ENCODE measurements at places on chromosomes 6 and 20.

- DNase-seq: no peak
These were observed 5.0 kb downstream of the BCL2L1 start for GRCh38 chr20:31717478-31718201.

DNA sequence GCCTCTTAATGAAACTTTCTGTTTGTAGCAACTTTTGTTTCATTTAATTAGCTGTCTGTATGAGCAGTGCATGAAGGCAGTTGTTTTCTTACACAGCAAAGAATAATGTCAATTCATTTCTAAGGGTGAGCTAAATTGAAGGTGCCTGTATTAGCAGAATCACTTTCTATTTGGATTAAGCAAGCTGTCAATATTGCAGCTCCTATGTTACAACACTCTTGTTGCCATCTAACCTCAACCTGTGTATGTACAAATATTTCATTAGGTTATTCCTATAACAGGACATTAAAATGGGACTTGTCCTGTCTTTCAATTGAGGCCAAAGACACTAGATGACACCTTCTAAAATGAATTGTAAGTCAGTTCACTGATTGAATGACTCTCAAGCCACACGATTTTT is 647.5 kb downstream of the UTRN start:
- DNase-seq: no peak

GRCh38 chr20:36065427-36065998 is 89.0 kb upstream of the EPB41L1 start:
- DNase-seq: no peak

DNA sequence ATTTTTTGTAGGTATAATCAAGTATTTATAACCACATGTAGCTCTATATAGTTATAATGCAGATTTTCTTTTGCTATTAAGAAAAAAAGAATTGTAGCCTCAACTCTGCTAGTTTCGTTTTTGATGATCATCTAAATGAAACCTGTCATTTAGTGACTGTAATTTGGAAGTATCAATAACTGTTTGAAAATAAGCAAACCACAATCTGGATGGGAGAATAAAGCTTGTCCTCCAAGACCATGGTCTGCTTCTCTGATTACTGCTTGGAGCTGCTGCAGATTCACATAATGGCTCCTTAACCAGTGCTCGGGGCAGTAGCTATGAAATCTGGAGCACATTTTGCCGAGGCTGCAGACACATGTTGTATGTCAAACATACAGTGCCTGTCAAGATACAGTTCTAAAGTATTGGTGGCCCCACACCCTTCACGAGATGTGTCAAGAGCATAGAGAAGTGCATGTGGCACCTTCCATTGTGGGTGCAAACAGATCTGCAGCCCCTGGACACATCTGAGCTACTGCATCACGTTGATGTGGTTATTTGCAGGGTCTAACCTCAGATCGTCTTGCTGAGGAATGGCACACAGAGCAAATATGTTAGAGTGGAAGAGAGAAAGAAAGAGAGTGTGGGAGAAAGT is 255.7 kb upstream of the SUPT3H start:
- no peak for DNase-seq

GRCh38 chr6:55395871-55396270 is 68.6 kb downstream of the GFRAL start:
- DNase-seq: no peak

GRCh38 chr6:149545258-149545753 is 537 bp downstream of the PPIL4 start:
- DNase-seq: peak; percentile 52

DNA sequence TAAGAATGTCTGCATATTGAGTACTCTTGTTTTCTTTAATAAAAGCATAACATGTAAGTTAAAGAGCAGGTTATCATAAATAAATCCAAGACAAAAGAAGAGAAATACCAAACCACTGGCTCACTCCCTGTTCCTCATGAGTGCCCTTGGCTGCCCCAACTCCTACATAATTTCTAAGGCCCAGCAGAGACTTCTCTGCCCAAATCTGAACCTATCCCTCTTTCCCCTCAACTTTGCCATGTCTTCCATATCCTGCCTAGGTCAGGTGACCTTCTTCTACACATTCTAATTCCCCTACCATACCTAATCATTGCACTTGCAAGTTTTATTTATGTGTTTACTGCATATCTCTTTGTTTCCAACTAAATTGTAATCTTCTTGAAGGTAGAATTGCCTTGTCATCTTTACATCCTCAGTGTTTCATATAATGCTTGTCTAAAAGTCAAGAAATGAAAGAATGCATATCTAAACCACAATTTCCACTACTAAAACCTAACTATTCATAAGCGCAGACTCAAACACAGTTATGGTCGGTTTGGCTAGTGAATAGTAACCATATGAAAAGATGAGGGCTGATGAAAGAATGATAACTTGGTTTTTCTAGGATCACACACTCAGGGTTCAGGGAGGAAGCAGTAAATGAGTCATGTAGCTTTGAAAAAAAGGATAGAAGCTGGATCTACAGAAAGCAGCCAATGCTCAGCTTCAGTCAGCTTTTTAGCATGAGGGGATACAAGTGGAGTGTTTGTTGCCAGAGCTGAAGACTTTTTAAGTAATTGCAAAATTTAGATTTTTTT is 53.3 kb upstream of the EYA4 start:
- DNase-seq: no peak

- DNase-seq: no peak
These were observed 62.4 kb downstream of the TNFRSF21 start for GRCh38 chr6:47247227-47247797.

DNA sequence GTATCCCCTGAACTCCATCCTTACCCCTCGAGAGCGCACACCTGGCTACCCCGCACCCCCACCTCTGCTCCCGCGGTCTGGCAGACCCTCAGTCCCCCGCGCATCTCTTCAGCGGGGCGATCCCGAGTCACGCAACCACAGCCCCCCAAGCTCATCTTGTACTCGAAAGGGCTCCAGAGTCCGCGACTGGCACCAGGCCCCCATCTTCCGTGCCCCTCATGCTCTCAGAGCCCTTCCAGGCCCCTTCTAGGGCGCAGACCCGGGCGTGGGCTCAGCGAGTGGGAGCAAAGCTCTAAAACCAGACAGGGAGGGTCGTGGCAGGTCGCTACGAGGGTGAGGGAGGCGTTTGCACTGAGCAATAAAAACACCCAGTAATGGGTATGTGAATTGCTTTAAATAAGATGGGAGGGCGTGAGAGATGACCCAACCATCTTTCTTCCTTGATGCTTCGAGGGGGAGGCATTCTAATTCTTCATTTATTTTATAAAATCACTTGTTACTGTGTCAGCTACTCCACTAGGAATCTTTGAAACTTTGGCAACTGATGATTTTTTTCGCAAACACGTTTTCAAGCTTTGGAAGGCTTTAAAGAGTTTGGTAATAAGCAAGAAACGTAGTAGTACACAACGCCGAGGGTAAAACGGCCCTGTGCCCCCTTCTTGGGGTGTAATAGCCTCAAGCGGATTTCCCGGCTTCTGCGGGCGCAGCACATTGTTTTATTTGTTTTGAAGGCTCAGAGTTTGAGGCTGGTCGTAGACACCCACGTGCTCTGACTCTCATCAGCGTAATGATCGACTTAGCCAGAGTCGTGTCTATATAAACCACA is 42.6 kb upstream of the SUPT3H start:
- peak; percentile 47 for DNase-seq

- no peak for DNase-seq
These were observed 5.6 kb downstream of the LZTS3 start for GRCh38 chr20:3167738-3168078.

- no peak for DNase-seq
These were observed 5.7 kb downstream of the VTA1 start for GRCh38 chr6:142152746-142153145.
